ENCODE measurements at places on chromosomes 7 and 10.

GRCh38 chr7:128271471-128271941 lies 30.4 kb downstream of the LEP start:
- peak; percentile 63 for DNase-seq

DNA sequence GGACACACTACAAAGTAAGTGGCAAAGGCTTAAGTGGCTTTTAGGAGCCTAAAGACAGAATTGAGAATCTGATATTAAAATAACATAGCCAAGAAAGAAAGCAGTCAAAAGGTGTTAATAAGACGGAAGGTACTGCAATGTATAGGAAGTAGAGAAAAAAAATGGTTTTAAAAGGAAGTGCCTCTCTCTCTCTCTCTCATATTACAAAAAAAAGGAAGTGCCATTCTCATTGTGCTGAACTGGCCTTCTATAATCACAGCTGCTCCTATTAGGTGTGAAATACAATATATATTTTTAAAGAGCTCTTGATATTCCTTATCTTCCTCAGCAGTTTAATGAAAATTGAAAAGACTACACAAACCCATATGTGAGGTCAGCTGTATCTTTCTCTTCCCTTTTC lies 199.4 kb upstream of the NPVF start:
- no peak for DNase-seq

DNA sequence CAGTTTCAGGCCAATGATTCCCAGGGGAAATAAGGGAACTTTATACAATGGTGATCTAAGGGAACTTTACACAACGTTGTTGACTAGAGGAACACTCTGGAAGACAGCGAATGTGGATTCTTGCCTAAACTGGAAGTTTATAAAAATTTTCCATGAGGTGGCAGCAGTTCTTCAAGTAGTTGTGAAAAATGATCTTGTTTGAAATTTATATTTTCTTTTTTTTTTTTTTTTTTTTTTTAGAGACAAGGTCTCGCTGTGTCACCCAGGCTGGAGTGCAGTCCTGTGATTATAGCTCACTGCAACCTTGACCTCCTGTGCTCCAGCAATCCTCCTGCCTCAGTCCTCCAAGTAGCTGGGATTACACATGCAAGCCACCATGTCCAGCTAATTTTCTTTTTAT lies 32.1 kb upstream of the GTF2I start:
- no peak for DNase-seq

- no peak for DNase-seq
Measured at GRCh38 chr7:18234519-18234918, 206.9 kb upstream of the PRPS1L1 start.

- no peak for DNase-seq
Measured at GRCh38 chr7:35648367-35648766, 46.6 kb downstream of the HERPUD2 start.

DNA sequence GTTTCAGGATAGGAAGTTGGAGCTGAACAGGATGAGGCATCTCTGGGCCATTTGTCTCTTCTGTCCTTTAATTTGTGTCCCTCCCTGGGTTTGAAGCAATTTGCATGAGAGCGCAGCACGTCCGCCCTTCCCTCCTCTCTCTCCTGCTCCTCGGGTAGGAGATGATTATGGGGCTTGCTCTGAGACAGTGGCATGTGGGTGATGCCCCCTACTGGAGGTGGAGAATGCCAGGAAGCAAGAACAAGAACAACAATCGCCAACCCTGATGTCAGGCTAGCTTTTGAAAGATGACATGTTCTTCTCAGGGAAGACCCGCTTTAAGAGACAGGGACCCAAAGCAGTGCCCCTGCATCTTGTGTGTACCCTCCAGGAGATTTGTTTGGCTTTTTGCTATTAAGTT lies 63.9 kb upstream of the LOXL4 start:
- DNase-seq: no peak

GRCh38 chr7:88212918-88213317 lies 6.9 kb downstream of the SRI start:
- DNase-seq: no peak

DNA sequence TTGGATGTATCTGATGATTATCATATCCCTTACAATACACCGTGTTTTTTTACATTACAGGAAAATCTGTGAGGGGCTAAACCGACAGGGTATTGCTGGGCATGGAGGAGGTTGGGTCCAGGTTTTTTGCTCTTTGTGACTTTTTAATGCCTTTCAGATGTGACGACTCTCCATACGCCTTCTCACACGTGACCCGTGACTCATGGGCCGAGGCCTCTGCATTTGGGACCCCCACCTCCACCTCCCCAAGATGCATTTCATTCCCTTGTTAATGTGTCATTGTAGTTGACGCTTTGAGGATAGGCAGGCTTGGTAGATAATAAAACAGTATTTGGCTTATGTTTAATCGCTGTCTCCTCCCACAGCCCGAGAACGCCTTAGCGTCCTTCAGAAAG lies 95.3 kb downstream of the CUX1 start:
- DNase-seq: no peak

GRCh38 chr7:135420786-135421185 lies 89.1 kb downstream of the CNOT4 start:
- no peak for DNase-seq

DNA sequence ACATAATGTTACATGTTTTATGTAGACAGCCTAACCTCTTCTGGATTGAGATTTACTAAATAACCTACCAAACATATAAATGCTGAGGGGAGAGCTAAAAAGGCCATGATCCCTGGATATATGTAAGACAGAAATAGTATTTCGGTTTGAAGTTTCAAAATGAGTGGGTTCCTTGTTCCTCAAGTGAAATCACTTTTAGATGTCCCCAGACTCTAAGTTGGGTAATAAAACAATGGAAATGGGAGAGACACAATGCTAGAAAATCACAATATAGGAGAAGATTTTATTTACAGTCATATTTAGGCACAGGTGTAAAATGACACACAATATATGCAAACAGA lies 56.5 kb downstream of the SHTN1 start:
- DNase-seq: no peak

DNA sequence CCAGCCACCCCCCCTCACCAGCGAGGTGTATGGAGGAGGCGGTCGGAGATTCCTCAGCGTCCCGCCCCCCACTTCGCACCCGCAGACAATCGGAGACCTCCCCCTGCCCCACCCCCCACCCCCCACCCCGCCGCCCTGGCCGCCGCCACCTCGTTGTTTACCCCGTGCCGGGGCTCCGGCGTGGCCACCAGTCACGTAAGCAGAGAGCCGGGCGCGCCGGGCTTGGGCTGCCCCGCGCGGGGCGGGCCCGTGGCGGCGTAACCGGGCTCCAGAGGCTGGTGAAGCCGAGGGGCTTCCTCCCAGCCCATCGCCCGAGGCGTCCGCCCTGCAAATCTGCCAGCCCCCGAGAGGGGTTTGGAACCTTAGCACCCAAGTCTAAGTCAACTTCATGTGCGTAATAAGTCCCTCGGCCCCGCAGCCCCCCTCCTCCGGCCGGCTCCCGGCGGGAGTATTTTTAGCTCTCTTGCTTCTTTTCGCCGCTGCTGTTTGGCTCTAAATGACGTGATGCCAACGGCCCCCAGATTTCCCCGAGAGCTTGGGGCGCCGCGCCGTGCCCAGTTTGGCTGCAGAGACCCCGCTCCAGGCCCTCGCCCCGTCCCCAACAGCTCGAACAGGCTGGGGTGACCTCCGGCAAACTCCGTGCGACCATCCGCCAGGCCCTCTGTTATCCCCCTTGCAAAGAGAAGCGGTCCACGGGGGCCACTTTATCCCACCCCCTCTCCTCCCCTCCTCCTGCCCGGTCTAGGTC lies 2.7 kb downstream of the MXI1 start:
- DNase-seq: peak; percentile 71

- DNase-seq: no peak
Measured at GRCh38 chr7:20050241-20050966, 166.8 kb downstream of the MACC1 start.

- DNase-seq: no peak
Measured at GRCh38 chr10:86223256-86223655, 143.3 kb downstream of the GRID1 start.

- no peak for DNase-seq
Measured at GRCh38 chr7:28626221-28626620, 213.9 kb downstream of the CREB5 start.

DNA sequence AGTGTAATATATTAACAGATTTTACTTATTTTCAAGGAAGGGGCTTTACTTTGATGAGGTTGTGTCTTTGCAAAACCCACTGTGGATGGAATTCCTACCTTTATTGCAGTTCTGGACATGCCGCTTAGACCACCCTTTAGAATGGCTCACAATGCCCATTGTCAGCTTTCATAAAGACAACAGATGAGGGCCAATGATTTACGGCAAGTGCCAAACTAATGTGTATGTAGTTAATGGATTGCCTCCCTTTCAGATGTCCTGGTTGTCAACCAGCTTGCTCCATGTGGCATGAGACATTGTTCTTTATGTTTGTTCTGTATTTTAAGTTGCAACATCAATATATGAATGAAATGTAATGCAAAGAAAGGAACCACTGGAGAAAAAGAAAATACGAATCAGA lies 35.0 kb upstream of the ELMO1 start:
- no peak for DNase-seq

DNA sequence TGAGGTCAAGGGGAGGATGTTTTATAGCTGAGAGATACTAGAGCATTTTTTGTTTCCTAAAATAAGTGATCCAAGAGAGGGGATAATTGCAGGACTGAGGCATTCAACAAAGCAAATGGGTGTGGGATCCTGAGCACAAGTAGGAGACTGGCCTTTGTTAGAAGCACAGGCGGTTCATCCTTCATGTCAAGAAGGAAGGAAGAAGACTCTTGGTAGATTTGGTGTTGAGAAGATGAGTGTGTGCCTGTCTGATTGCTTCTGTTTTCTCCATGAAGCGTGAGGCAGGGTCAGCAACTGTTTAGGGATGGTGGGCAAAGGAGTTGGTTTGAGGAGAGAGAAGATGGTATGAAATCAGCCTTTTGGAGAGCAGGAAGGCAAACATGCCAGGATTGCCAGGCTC lies 27.6 kb downstream of the STRIP2 start:
- DNase-seq: no peak

- no peak for DNase-seq
Measured at GRCh38 chr10:35728341-35728740, 86.2 kb upstream of the FZD8 start.

DNA sequence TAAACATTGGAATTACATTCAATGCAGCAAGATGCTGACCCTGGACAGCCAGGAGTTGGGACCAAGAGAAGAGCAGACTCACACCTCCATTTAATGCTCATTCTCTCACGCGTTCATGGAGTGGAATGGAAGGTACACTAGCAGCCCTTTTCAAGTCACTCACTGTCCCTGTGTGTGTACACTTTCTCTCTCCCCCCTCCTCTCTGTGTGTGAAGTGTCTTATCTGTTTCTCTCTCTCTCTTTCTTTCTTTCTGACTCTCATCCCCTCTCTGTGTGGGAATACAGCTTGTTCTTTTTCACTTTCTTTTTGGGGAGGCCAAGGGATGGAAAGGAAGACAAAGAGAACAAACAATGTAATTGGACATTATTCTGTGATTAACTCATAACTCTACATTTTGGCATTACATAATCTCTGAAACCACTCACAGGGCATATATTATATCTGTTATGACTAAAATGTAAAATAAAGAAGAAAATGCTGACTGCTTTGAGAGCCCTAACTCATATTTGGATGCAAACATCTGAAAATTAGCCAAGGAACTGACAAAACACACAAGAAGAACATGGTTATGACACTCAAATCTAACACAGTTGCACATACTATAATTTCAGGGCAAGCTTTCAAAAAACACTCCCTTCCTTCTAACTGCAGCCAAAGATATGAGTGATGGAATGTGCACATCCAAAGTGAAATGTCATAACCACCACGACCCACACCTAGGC lies 188.8 kb downstream of the PARD3 start:
- DNase-seq: no peak

DNA sequence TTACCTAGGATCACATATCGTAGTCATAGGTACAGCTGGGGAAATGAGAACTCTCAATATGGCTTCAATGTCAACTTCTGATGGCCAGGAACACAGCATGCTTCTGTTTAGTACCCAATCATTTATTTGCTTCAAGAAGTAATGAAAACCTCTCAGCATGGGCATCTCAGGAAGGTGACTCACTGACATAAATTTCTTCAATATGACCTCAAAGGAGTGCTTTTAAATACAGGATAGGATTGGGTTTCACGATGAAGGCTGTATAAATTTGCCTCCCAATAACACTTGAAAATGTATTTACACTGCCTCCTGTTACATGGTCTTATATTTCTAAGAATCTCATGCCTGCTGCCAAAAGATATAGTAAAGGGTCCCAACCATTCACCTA lies 15.1 kb downstream of the ITGA8 start:
- DNase-seq: no peak

DNA sequence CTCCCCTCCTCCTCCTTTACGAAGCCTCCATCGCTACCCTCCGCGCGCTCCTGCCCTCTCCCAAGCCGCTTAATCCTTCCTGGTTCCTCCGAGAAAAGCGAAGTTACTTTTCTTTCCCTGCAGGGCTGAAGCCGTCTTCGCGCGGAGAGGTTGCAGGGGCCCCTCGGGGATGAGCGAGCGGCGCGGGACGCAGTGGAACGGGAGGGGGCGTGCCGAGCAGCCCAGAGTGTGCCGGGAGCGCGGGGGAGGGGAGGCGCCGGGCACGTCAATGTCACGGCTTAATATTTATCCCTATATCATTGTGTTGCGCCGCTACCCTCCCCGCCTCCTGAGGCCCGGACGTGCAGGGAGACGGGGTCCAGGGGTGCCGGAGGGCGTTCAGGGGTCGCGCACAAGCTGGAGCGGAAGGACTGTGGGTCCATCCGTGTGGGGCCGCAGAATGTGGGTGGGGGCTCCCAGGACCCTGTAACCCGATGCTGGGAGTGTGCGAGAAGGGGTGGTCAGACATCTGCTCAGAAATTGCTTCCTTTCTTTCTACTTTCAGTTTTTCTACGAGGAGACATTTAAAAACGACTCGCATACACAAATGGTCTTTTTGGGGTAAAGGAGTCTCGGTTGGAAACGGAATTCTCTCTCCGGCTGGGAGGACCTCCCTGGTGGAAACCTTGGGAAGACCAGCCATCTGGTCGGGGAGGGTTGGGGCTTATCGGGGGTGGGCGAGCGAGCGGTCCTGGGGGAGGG lies 2.4 kb downstream of the CDK6 start:
- peak; percentile 90 for DNase-seq

- no peak for DNase-seq
Measured at GRCh38 chr10:122186816-122187810, 84.0 kb upstream of the BTBD16 start.

GRCh38 chr10:110646417-110647135 lies 2.4 kb downstream of the RBM20 start:
- no peak for DNase-seq

GRCh38 chr7:32502728-32503127 lies 7.4 kb downstream of the AVL9 start:
- DNase-seq: no peak

DNA sequence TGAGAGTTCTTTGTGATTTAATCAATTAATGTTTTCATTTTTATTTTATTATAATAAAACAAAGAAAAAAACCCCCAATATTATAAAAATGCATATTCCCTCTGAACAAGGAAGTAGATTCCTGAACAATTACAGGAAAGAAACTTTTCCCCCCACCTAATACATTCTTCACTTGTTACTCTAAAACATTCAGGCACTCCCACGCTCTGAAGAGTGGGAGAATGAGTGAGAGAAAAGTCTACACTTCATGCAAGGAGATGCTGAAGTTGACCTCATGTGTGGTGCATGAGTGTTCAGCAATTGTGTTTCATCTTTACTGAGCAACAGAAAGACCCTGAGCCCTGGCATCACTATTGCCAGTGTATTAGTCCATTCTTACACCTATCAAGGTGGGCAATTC lies 244.2 kb upstream of the IGFBP3 start:
- DNase-seq: no peak

- no peak for DNase-seq
Measured at GRCh38 chr7:71112436-71112835, 19.5 kb upstream of the GALNT17 start.
